ENCODE measurements at places on chromosomes 4 and X. TPM values are rescaled to one million over a fixed set of nuclear protein-coding genes. Genes with fewer than 3 reads are reported as not detected.

DNA sequence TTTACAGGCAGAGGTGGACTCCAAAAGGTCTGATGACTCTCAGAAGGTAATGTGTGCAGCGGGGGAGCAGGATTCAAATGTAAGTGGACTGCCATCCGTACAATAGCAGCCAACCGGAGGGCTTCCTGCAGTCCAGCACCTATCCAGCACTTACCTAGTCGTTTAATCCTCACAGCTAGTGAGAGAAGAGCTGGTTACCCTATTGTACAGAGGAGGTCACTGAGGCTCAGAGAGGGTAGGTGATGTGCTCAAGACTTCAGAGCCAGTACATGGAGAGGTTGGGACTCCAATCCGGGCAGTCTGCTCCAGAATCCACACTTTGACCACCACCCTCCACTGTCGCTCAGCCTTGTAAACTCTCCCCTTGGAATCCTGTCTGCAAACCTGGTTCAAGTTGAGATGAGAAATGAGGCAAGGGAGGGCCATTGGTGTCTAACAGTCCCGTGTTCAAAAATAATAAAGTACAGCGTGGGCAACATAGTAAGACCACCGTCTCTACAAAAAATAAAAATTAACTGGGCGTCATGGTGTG lies 22.5 kb upstream of the JAKMIP1 start:
- no peak for DNase-seq

DNA sequence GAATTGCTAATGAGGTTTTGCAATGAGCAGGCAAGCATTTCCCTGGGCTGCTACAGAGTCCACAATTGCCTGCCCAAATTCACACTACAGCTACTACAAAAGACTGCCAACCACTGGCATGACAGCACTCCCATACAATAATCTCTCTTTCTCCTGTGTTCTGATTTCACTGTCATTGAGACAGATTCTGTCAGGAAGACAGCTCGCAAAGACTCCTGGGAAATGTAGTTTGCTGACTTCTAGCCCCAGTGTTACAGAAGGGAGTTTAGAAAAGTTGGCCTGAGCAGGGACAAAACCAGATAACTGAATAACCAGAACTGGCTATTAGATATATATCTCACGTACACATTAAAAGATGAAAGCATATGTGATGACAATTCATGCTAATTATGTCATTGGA lies 1231.3 kb upstream of the PRKX start:
- no peak for DNase-seq

DNA sequence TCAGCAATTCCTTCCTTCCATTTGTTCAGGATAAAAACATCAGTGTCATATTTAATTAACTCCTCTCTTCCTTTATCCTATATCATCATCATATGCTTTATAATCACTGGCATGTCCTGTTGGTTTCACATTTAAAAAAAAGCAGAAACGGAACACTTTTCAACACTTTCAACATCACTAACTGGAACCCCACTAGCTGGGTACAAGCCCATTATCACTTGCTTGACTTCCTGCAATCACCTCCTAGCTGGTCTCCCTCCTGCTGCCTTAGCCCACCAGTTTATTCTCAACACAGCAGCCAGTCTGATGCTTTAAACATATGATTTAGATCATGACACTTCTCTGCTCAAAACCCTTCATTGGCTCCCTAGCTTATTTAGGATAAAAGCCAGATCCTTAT lies 116.4 kb upstream of the LSM6 start:
- no peak for DNase-seq

- no peak for DNase-seq
Measured at GRCh38 chrX:101274198-101274597, 16.9 kb downstream of the TAF7L start.

RFC1 gene
- polyA plus RNA-seq, result 81.9 TPM

MYL5 gene
- 16.7 TPM for polyA plus RNA-seq

DNA sequence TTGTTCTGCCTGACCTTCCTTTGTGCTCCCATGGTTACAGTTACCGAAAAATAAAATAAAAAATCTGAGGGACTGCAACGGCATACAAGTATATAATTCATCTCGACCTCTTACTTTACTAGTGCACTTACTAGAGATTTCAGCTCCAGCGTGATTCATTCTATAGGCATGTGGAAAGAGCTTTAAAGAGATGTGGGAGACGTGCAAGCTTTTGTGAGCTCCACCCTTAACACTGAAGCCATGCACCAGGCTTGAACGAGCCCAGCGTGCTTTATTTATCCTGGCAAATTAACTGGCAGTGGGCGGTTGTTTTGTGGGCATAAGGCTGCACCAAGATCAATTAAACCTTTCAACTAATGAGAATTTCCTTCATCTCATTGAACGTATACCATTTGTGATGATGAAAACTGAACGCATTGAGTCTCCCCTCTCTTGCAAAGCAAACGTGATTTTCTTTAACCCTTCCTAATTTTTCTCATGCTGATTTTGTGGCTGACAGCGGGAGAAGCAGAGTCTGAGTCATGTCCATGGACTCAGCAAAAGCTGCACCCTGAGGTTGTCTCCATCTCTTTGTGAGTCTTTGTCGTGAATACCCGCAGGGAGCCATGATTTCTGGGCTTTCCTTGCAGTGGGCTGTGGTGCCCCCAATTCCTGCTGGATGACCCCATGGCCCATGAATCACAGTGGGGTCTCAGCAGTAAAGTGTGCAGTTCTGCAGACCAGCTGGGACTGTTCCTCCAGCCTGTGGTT lies 60.1 kb downstream of the MXRA5 start:
- DNase-seq, result no peak

DNA sequence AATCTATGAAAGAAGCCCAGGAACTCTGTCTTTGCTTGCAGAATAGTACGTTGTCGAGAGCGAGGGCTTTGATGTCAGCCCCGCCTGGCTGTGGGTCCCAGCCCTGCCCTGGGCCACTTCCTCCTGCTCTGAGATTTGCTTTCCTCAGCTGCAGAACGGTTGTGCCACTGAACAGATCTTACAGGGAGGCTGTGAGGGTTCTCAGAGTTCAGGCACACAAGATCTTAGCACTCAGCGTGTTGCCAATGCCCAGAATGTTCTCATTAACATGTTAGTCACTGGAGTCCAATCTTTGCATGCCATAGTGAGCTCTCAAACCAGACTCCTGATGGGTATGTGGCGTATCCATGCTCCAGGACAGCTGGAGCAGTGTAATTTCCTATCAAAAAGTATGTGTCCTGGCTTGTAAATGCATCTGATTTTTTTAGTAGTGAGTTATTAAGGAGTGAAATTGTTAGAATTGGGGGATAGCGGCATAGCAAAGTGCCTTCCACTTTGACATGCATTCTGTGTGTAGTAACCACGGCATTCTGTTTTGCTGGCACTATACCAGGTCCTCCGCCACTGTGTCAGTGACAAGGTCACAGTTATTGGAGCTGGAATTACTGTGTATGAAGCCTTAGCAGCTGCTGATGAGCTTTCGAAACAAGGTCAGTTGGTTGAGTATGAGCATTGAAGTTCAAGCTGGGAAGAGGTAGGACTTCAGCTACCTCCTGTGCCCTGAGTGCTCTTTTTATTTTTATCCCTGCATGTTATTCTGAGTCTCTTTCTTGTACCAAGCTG lies 31.6 kb downstream of the TKTL1 start:
- DNase-seq, result no peak

- DNase-seq, result no peak
Measured at GRCh38 chr4:109588176-109588575, 28.1 kb downstream of the MCUB start.

DNA sequence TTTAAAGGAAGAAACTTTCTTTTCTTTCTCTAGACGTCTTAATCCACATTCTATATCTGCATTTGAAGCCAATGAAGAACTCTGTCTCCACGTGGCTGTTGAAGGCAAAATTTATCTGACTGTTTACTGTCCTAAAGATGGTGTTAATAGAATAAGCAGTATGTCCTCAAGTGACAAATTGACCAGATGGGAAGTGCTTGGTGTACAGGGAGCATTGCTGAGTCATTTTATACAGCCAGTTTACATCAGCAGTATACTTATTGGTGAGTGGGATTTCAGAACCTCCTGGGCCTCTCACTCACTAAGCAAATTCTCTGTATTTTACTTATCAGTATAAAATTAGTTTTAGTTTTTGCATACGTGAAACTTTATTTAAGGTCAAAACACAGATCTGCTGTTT lies 33.7 kb downstream of the ADAD1 start:
- no peak for DNase-seq

TSPAN7 gene
- 57.7 TPM for polyA plus RNA-seq

SRPK3 gene
- polyA plus RNA-seq, result 1.4 TPM
